Psoas muscle (tissue), 8 donors: ENCODE measurements at places on chromosomes 5 and 9. TPM values are rescaled to one million over a fixed set of nuclear protein-coding genes. Genes with fewer than 3 reads are reported as not detected.

DNA sequence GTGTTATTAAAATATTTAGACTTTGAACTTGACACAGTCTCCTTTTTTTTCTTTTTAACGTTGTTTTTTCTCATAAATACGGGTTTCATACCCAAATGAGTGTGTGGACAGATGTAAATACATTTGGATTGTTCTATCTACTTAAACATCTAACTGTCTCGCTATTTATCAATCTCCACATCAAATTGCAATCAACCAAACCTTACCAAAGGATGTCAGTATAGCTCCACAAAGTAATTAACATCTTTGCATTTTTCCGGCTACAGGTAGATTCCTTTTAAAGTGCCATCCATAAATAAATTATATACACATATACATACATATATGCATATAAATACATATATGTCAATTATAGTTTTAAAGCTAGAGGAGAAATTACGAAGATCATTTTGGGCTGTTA lies 705 bp upstream of the CDH10 start:
- no peak for DNase-seq
- no peaks in the 10 kb centered on the region for H3K4me1 ChIP-seq

- no peaks in the 10 kb centered on the region for H3K4me1 ChIP-seq
- no peak overlapping the region for H3K27ac ChIP-seq
- H3K27me3 ChIP-seq: no peaks in the 10 kb centered on the region
- H3K36me3 ChIP-seq: no peaks in the 10 kb centered on the region
- H3K4me3 ChIP-seq: no peak overlapping the region
These were observed 149.4 kb upstream of the STK32A start for GRCh38 chr5:147085409-147085808.

DNA sequence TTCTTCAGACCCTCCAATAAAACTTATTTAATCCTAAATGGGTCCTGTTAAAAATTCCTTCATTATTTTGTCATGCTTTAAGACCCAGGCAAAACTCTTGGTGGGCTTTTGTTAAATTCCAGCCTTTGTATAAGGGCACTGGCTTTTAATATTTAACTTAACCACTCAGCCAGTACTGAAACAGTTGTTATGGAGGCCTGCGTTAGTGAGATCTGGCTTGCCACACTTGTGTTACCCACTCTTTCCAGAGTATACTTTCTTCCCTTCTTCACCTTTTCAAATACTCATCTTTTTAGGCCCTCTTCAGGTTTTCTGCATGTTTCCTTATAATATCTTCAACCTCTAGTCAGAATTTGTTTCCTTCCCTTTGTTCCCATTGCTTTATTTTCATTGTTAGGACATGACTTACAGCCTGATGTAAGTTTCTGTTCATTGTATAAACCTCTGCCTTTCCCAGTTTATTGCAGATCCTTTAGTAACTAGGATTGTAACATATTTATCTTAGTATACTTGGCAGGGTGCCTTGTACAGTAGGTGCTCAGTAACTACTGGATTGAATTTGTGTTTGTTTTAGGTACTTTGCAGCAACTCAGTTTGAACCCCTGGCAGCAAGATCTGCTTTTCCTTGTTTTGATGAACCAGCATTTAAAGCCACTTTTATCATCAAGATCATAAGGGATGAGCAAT lies 48.8 kb downstream of the LNPEP start:
- no peaks in the 10 kb centered on the region for H3K27me3 ChIP-seq
- no peak for DNase-seq
- peaks cover 4% of the 10 kb centered on the region for H3K36me3 ChIP-seq
- H3K4me1 ChIP-seq: no peaks in the 10 kb centered on the region
- no peak overlapping the region for H3K27ac ChIP-seq

DNA sequence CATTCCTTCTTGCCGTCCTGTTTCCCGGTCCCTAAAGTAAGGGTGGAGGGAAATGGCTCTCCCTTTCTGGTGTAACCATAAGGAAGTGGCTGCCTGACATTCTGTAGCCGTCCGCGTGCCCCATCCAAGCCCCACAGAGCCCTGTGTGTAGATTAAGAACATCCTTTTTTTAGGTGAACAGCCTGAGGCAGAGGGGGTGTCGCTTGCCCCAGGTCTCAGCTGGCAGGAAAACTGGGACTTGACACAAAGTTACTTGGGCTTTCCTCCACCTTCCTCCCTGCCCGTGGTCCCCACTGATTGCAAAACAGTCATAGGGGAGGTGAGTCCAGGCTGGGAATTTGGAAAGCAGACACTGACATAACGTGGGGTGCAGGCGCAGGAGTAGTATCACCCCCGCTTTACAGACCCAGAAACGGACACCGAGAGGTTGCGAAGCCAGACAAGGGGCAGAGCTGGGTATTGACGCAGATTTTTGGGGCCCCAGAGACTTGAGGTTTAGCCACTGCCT lies 22.8 kb downstream of the C9orf50 start:
- H3K27me3 ChIP-seq: peaks cover 3% of the 10 kb centered on the region
- H3K4me3 ChIP-seq: peak overlapping the region; percentile 66
- H3K4me1 ChIP-seq: peaks cover 17% of the 10 kb centered on the region
- no peaks in the 10 kb centered on the region for H3K36me3 ChIP-seq
- peak overlapping the region; percentile 68 for H3K27ac ChIP-seq
- no peak for DNase-seq

GRCh38 chr5:178094345-178094744 lies 19.0 kb upstream of the N4BP3 start:
- H3K27me3 ChIP-seq: no peaks in the 10 kb centered on the region
- no peaks in the 10 kb centered on the region for H3K4me1 ChIP-seq

DNA sequence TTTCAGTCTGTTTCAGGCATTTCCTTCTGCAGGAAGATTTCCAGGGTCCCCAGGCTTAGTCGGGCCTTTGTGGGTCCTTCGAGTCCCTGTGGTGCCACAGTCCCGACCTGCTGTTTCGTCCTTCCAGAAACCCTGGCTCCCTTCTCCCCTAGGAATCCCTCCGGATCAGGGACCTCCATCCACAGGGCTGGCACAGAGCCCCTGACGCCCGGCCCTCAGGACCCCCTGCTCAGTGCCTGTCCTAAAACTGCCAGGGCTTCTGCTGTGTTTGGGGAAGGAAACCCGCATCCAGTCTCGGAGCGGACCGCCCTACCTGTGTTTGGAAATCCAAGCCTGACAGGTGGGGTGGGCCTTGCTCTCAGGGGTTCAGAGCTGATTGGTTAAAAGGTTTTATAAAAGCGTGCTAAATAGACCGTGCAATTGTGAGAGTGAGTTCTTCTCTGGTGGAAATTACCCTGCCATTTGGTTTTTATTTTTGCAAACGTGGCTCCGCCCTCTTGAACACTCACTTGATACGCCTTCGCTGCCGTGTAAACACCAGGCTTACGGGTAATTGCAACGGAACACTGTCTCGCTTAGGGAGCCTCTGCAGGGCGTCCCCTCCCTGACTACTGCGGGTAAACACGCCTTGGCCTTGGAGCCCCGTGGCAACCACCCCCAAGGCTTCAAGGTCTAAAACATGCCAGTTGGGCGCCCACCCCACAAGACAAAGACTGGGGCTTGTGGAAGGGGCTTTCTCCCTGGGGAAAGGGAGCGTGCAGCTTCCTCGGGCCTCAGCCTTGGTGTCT lies 121.2 kb downstream of the PHF2 start:
- no peak overlapping the region for H3K4me3 ChIP-seq
- H3K27ac ChIP-seq: no peak overlapping the region
- H3K27me3 ChIP-seq: no peaks in the 10 kb centered on the region
- no peaks in the 10 kb centered on the region for H3K36me3 ChIP-seq

- H3K4me1 ChIP-seq: no peaks in the 10 kb centered on the region
- peak; percentile 43 for DNase-seq
- H3K4me3 ChIP-seq: no peak overlapping the region
- H3K27ac ChIP-seq: no peak overlapping the region
- H3K27me3 ChIP-seq: no peaks in the 10 kb centered on the region
These were observed 165.8 kb downstream of the GADD45G start for GRCh38 chr9:89770531-89771174.

DNA sequence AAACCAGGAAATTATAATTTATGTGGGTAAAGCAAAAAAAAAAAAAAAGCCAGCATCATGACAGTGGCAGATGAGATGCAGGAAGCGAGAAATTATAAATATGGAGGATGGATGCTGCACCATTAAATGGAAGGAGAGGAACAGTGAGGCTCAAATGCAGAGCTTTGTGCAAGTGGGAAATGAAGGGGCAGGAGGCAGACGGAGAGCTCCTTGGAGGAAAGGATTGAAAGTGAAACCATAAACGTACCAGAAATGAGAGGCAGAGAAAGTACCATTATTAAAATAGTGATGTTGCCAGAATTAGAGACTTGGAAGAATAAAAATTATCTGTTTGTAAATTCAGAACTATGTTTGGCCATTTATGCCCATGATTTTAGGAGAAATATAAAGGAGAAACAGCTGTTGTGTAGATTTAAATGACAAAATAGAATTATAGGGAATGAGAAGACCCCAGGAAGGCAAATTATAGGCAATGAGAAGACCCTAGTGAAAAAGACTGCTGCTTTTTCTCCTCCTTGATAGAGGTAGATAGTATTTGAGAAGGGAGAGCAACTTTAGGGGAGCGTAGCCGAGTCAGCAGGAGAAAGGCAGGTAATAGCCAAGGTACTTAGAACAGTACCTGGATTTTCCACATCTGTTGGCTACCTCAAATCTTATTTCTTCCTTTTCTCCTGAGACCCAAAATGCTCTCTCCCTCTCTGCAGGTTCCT lies 341.0 kb upstream of the CD180 start:
- peaks cover 18% of the 10 kb centered on the region for H3K4me1 ChIP-seq
- peak overlapping the region; percentile 45 for H3K4me3 ChIP-seq
- DNase-seq: no peak
- H3K27ac ChIP-seq: no peak overlapping the region

- H3K27me3 ChIP-seq: no peaks in the 10 kb centered on the region
- H3K27ac ChIP-seq: peak overlapping the region; percentile 77
- H3K4me1 ChIP-seq: peaks cover 61% of the 10 kb centered on the region
- H3K36me3 ChIP-seq: no peaks in the 10 kb centered on the region
These were observed 84.9 kb downstream of the ZNF608 start for GRCh38 chr5:124661317-124662141.

GRCh38 chr5:94564812-94565211 lies 53.6 kb downstream of the KIAA0825 start:
- no peak overlapping the region for H3K27ac ChIP-seq
- no peaks in the 10 kb centered on the region for H3K4me1 ChIP-seq
- H3K36me3 ChIP-seq: no peaks in the 10 kb centered on the region
- H3K4me3 ChIP-seq: no peak overlapping the region

NR6A1 gene
- total RNA-seq: 2.6 TPM

DNA sequence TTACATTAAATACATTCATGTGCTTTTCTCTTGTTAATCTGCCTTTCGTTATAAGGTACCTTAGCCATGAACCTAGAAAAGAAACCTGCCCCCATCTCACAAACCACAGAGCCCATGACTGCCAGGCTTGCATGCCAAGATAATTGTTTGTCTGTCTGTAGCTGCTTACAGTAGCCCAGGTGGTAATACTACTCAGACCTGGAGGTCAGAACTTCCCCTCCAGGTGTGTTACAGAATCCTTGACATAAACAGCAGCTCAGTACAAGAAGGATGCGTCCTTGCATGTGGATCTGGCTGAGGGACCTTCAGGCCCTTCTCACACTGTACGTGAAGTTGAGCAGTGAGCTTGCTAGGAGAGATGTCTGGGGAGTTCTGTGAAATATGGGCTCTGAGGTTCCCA lies 291.4 kb downstream of the CSNK1G3 start:
- H3K4me1 ChIP-seq: peaks cover 15% of the 10 kb centered on the region
- no peaks in the 10 kb centered on the region for H3K36me3 ChIP-seq

- peaks cover 70% of the 10 kb centered on the region for H3K27me3 ChIP-seq
- no peaks in the 10 kb centered on the region for H3K4me1 ChIP-seq
- H3K4me3 ChIP-seq: peak overlapping the region; percentile 61
- H3K36me3 ChIP-seq: no peaks in the 10 kb centered on the region
These were observed 79.6 kb downstream of the NTNG2 start for GRCh38 chr9:132241483-132241839.

PCDHA6 gene
- total RNA-seq: not detected

SPZ1 gene
- total RNA-seq: not detected

- no peaks in the 10 kb centered on the region for H3K27me3 ChIP-seq
- no peaks in the 10 kb centered on the region for H3K4me1 ChIP-seq
- H3K4me3 ChIP-seq: no peak overlapping the region
- DNase-seq: no peak
- no peaks in the 10 kb centered on the region for H3K36me3 ChIP-seq
These were observed 42.9 kb downstream of the SPRY4 start for GRCh38 chr5:142281966-142282365.

- peaks cover 19% of the 10 kb centered on the region for H3K4me1 ChIP-seq
- no peak for DNase-seq
- peaks cover 2% of the 10 kb centered on the region for H3K27me3 ChIP-seq
- no peaks in the 10 kb centered on the region for H3K36me3 ChIP-seq
- H3K27ac ChIP-seq: no peak overlapping the region
- peak overlapping the region; percentile 78 for H3K4me3 ChIP-seq
These were observed 5.1 kb upstream of the RGMB start for GRCh38 chr5:98768160-98768959.

- peaks cover 46% of the 10 kb centered on the region for H3K36me3 ChIP-seq
- DNase-seq: no peak
- H3K4me1 ChIP-seq: no peaks in the 10 kb centered on the region
- H3K27ac ChIP-seq: no peak overlapping the region
These were observed 82.3 kb downstream of the CRB2 start for GRCh38 chr9:123438321-123438720.

HSD17B3 gene
- 1.1 TPM for total RNA-seq

SLC22A4 gene
- total RNA-seq: 1.9 TPM

GGTA1 gene
- 0.50 TPM for total RNA-seq

BNIP1 gene
- total RNA-seq: 8.4 TPM

LECT2 gene
- not detected for total RNA-seq

NUTM2G gene
- not detected for total RNA-seq

DNA sequence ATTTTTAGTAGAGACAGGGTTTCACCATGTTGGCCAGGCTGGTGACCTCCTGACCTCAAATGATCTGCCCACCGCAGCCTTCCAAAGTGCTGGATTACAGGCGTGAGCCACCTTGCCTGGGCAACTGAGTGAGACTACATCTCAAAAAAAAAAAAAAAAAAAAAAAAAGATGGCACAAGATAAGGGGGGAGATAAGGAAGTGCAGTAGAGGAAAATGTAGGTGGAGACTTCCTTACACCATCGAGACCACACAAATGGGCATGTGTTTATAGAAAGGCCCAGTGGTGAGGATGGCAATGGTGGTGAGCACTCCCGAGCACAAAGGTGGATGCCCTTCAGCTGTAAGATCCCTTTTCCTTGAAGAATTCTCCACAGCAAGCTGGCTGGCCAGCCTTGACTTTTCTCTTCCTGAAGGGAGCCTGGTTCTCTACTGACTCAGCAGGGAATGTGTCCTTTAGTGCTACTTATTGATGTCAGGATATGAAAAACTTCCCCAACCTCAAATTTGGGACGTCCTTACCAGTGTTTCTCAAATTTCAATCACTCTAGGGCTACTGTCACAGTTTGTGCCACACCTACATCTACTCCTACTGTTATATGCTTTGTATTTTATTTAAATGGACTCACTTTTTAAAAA lies 28.2 kb downstream of the ERGIC1 start:
- H3K27ac ChIP-seq: peak overlapping the region; percentile 92
- H3K27me3 ChIP-seq: no peaks in the 10 kb centered on the region
- no peak overlapping the region for H3K4me3 ChIP-seq
- H3K4me1 ChIP-seq: peaks cover 84% of the 10 kb centered on the region

- H3K27me3 ChIP-seq: no peaks in the 10 kb centered on the region
- no peak overlapping the region for H3K4me3 ChIP-seq
- H3K36me3 ChIP-seq: no peaks in the 10 kb centered on the region
- H3K4me1 ChIP-seq: no peaks in the 10 kb centered on the region
- no peak overlapping the region for H3K27ac ChIP-seq
These were observed 365.7 kb downstream of the DEPDC1B start for GRCh38 chr5:60334281-60334713.
